Smooth muscle cell of the umbilical artery (primary cell): ENCODE measurements at places on chromosomes 5 and 9. TPM values are rescaled to one million over a fixed set of nuclear protein-coding genes. Genes with fewer than 3 reads are reported as not detected.

Gene BTNL3
- not detected in 2 replicates for total RNA-seq

Gene AK8
- under 0.01 and 0.14 TPM in 2 replicates for total RNA-seq

Gene SERINC5
- 9.5 and 15.0 TPM in 2 replicates for total RNA-seq

Gene SPACA9
- 2.4 and 2.5 TPM in 2 replicates for total RNA-seq

Gene RLN1
- not detected in 2 replicates for total RNA-seq

Gene VCAN
- 1,857 and 2,662 TPM in 2 replicates for total RNA-seq

Gene IL9
- not detected in 2 replicates for total RNA-seq

Gene PRRX2
- total RNA-seq, result 0.14 and 0.59 TPM in 2 replicates

Gene OBP2B
- not detected in 2 replicates for total RNA-seq

Gene AQP7
- total RNA-seq, result not detected in 2 replicates

Gene NEURL1B
- total RNA-seq, result 1.2 and 4.4 TPM in 2 replicates

Gene OTULINL
- under 0.01 and 0.14 TPM in 2 replicates for total RNA-seq

Gene MPDZ
- total RNA-seq, result 97.9 and 100 TPM in 2 replicates

Gene RBM22
- 23.2 and 29.2 TPM in 2 replicates for total RNA-seq

Gene ARL14EPL
- not detected in 2 replicates for total RNA-seq
